Activated T-cell treated with anti-CD3 and anti-CD28 coated beads for 24 hours (primary cell): ENCODE measurements at places on chromosomes 11 and 22.

- no peak for DNase-seq
Observed at GRCh38 chr22:27144321-27144720, 486.9 kb downstream of the MIAT start.

DNA sequence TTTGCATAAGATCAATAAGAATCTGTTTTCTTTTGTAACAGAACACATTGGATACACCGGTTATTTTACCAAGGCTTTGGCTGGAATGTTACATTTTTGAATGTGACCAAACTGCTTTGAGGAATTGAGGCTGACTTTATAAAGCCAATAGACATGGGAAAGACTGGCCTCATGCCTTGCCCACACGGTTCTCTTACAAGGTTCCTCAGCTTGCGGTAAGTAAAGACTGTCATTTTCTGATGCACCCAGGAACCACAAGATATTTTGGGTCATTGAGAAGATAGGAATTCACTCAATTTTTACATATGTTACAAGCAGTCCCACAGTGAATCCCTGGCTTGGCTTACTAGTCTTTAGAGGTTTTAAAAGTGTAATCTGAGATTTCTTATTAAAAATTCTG lies 23.9 kb downstream of the OR10A6 start:
- DNase-seq: no peak

DNA sequence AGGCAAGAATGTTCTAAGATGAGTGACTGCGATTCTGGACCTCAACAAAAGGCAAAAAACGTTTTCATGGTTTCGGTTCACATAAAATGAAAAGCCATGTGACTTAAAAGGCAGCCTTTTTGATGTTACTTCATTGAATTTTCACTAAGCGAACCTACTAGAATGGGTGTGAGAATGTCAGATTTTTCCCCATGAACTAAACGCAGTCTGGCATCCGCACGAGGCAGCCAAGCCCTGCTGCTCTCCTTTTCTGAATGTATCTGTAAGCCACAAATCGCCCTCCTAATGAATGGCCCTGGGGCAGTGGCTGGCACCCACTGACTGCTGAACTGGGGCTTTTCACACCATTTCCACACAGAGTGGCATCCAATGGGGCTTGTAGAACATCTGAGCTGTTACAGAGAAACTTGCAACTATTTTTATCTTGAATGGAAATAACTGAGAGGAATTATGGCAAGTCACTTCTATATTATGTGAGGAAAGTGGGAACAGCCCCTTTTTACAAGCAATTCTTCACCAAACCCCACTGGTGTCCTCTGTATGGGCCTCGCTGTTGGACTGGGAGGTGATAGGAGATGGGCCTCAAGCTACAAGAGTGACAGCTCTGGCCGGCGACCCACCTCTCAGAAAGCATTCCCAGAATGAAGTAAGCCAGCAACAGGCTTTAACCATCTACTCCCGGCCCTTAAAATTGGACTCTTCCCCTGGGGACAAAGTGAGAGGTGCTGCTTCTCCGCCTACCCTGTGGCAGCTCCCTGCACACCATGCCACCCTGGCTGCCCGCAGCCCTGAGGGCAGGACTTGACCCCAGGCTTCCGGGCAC lies 29.4 kb downstream of the PPP2R1B start:
- no peak for DNase-seq

- no peak for DNase-seq
Observed at GRCh38 chr11:46208803-46209202, 68.7 kb upstream of the CREB3L1 start.

GRCh38 chr22:46941968-46942798 lies 179.7 kb downstream of the TBC1D22A start:
- DNase-seq: no peak

DNA sequence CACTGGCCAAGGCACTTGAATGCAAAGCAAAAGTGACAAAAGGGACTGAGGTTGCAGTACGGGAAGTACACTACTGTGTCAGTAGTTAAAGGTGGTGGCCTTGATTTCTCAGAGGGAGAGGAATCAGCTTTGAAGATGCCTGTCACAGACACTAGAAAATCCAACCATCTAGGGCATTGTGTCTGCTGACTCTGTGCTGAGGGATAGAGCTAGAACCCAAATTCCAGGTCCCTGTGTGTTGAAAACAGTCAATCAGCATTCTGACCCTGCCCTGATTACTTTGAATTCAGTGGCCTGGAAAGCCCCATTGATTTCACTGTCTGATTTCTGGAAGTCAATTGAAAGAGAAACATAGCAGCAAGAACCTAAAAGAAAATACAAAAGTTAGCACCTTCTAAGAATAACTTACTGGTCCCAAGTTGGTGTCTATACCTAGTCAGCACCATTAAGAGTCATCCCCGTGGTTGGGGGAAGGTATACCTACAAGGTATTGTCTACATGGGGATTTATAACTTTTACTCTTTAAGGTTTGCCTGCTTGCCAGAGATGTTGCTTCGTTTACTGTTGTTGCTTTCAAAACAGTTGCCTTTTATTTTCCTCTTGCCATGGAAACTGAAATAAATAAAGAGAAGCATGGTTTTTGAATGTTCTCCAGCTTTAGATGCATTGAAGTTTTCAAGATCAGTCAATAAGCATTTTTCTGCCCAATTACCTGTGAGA lies 97.3 kb downstream of the PDHX start:
- DNase-seq: peak; percentile 12

- no peak for DNase-seq
Observed at GRCh38 chr22:19848298-19849224, 6.1 kb downstream of the GNB1L start.

DNA sequence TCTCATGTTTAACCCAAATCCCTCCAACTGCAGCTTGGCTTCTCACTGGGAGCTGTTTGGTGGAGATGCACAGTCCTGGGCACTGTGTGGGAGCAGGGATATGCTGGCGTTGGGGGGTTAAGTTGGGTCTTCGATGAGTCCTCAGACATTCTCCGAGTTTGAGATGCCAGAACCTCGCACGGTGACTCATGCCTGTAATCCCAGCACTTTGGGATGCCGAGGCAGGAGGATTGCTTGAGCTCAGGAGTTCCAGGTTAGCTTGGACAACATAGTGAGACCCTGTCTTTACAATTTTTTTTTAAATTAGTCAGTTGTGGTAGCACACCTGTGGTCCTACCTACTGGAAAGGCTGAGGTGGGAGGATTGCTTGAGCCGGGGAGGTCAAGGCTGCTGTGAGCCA lies 20.7 kb downstream of the POU2F3 start:
- DNase-seq: no peak

DNA sequence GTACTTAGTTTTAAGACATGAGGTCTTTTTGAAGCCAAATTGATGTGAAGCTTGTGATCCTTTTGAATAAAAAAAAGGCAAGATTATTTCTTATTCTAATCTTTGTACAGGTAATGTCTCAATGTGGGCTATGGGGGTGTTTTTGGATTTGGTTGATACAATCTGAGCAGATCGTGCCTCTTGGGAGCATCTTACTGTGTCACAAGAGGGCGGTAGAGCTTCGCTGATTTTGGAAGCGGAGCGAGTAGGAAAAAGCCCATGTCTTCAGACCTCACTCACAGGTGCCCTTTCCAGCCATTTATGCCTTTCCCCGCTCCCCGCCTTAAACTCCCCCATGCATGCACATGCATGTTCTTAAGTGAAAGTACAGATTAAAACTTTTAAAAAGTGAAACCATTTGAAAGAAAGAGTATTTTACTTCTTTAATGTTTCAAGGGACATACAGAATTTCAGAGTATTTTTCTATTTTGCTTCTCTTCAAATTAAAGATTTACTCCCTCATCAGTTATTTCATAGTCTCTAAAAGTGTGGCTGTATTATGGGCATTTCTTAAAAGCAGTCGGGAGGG lies 18.8 kb downstream of the DDX25 start:
- no peak for DNase-seq

GRCh38 chr11:894575-895201 lies 15.9 kb downstream of the CHID1 start:
- no peak for DNase-seq

- DNase-seq: no peak
Observed at GRCh38 chr11:108914211-108914610, 249.3 kb downstream of the DDX10 start.

DNA sequence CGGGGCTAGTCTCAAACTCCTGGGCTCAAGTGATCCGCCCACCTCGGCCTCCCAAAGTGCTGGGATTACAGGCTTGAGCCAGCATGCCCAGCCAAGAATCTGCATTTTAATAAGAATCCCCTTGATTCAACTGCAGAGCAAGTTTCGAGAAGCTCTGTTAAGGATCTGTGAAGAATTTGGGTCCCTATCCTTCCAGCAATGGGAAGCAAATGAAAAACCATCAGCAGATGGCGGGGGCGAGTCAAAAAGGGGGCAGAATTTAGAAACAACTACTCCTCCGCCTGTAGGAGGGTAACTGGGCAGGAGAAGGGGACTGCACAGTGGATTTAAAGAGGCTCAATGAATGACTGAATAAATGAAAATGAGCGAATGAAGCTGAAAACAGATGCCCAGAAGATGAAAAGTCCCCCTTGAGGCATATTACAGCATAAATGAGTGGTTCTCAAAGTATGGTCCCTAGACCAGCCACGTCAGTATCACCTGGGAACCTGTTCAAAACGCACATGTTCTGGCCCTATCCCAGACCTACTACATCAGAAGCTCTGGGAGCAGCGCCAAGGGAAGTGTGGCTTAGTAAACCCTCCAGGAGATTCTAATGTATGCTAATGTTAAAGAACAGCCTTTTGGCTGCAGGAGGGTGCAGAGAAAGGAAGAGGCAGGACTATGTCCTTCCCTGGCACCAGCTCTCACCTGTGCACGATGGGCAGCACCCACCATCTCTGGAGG lies 15.0 kb downstream of the VWCE start:
- no peak for DNase-seq

GRCh38 chr22:31075961-31076360 lies 5.2 kb upstream of the SMTN start:
- no peak for DNase-seq

DNA sequence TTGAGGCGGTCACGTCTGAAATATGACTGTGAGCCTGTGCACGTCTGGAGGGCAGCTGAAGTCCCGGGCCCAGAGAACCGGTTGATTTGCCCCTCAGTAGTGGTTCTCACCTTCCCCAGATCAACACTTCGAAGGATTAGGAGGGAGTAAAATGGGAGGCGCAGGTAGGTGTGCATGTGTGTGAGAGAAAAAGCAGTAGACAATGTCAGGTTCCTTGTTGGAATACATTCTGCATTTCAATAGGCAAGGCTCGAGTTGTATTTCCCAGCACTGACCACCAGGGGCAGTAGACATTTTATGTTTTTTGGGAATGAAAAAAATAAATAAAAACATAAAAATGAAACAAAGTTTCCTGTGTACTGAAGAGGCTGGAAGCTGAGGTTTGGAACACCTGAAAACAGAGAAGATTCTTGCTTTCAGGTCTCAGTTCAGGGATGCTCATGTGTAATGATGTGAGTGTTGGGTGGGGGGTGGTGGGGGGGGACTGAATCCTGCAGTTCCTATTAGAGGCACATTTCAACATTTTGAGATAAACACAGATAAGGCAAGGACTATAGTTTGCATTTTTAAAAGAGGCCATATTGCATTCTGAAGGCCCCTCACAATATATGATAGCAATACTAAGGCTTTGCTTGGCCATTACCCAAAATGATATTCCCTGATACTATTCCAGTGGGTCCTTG lies 333.9 kb downstream of the CADM1 start:
- no peak for DNase-seq

- DNase-seq: no peak
Observed at GRCh38 chr22:35997438-35997837, 31.2 kb downstream of the RBFOX2 start.

DNA sequence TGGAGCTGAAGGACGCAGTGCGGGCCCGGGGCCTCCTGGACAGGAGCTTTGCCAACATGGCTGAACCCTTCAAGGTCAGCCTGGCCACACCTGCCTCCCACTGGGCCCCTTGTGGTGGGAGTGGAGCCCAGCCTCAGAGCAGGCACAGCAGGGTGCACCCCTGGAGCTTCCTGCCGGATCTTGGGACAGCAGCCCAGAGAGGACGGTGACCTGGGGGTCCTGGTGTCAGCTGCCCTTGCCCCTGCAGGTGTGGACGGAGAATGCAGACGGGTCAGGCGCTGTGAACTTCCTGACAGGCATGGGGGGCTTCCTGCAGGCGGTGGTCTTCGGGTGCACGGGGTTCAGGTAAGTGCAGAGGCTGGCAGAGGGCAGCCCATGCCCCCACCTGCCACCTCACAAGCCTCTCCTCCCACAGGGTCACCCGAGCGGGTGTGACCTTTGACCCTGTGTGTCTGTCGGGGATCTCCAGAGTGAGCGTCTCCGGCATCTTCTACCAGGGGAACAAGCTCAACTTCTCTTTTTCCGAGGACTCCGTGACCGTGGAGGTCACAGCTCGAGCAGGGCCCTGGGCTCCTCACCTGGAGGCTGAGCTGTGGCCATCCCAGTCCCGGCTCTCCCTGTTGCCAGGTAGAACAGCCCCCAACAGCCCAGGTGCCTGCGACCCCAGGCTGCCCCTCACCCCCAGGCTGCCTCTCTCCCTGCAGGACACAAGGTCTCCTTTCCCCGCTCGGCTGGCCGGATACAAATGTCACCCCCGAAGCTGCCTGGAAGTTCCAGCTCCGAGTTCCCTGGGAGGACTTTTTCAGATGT lies 5.1 kb downstream of the PGGHG start:
- DNase-seq: no peak

GRCh38 chr11:44564166-44564565 lies 1.3 kb upstream of the CD82 start:
- no peak for DNase-seq

DNA sequence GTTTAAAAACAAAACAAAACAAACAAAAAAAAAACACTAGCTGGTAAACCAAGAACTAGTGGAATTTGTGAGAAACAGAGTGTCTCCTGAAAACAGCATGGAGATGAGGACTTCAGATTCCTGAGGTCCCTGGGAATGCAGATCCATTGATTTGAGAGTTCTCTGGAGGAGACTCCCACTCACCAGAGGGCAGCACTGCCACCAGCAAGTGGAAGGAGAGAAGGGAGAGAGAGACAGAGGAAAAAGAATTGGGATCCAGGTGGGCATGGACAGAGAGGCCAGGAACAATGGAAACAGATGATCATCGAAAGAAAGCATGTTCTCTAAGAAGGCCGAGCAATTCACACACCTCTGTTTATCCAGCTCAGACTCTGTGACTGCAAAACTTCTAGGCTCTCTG lies 31.8 kb downstream of the ETS1 start:
- no peak for DNase-seq

GRCh38 chr11:106092446-106092845 lies 15.0 kb downstream of the AASDHPPT start:
- DNase-seq: no peak

DNA sequence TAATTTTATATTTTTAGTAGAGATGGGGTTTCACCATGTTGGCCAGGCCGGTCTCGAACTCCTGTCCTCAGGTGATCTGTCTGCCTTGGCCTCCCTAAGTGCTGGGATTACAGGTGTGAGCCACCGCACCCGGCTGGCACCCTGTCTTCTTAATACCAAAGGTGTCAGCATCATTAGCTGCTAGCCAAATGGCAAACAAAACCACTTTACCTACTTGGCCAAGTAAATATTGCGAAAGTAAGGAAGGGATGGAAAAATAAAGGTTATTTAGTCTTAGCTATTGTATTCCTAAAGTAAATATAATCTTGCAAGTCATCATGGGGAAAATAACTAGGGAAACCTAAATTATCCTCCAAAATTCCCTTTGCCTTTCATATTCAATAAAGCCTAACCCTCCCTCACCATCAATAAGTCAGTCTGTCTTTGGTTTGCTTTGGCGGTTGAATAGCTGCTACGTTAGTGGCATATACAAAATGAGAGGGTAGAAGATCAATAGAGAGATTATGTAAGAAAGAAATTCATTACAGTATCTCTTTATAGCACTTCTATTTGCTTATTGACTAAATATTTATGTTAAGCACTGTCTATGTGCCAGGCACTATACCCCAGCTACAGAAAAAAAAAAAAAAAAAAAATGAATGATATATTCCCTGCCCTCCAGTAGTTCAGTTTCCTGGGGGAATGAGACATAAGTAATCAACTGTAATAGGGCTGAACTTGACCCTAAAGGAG lies 40.2 kb upstream of the CFAP300 start:
- no peak for DNase-seq
